COR-L47 (cell line): ENCODE measurements at places on chromosomes 16 and 17.

DNA sequence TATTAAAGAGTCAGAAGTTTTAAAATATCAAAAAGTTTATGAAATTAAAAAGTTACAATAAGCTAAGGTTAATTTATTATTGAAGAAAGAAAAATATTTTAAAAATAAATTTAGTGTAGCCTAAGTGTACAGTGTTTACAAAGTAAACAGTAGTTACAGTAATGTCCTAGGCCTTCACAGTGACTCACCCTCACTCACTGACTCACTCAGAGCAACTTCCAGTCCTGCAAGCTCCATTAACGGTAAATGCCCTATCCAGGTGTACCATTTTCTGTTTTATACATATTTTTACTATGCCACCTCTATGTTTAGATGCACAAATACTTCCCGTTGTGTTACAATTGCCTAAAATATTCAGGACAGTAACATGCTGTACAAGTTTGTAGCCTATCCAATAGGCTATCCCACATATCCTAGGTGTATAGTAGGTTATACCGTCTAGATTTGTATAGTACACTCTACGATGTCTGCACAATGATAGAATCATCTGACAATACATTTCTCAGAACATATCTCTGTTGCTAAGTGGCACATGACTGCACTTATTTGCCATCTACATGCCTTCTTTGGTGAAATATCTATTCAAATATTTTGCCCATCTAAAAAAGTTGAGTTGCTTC is 67.2 kb upstream of the WSB1 start:
- DNase-seq = no peak

- no peak for DNase-seq
Observed at GRCh38 chr17:82299452-82299851, 18.0 kb downstream of the CD7 start.

DNA sequence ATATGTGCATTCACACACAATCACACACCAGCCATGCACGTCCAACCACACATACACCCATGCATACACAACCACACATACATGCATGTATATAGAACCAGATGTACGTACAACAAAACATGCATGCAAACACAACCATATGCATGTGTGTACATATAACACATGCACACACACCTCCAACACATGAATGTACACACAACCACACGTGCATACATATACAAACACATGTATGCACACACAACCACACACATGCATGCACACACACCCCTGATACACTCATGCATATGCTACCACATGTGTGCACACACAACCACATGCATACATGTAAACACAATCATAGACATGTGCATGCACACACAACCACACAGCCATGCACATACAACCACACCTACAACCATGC is 52.0 kb upstream of the SDK2 start:
- no peak for DNase-seq

- DNase-seq = no peak
Observed at GRCh38 chr16:79327836-79328235, 272.7 kb downstream of the MAF start.

GRCh38 chr16:74468807-74469525 is 47.7 kb upstream of the CLEC18B start:
- no peak for DNase-seq

GRCh38 chr17:65196617-65197016 is 59.4 kb downstream of the RGS9 start:
- no peak for DNase-seq

- DNase-seq = peak; percentile 76
Observed at GRCh38 chr16:49748322-49748721, 107.6 kb downstream of the ZNF423 start.

DNA sequence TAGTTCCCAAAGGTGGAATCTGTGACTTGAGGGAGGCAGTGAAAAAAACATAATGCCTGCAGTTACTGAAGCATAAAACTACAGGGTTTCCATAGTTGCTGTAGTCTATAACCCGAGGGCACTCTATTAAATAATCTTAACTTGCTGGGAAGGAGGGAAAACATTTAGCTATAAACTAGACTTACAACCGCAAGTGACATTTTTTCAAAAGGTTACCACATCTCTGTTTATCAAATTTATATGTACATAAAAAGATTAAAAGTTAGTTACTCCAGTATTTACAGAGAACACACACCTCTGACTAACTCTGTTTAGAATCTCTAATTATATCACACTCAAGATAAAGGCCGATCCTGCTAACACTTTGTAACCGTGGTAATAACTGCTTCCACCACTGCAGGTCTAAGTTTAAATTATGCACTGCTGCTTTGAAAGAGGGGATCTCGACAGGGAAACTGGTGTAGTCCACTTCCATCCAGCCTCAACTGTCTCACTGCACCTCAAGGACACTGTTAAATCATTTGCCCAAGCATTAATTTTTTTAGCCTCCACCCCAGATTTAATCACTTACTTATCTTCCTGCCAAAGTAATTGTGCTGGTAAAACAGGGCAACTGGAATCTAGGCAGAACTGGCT is 14.6 kb downstream of the KCNJ16 start:
- no peak for DNase-seq

DNA sequence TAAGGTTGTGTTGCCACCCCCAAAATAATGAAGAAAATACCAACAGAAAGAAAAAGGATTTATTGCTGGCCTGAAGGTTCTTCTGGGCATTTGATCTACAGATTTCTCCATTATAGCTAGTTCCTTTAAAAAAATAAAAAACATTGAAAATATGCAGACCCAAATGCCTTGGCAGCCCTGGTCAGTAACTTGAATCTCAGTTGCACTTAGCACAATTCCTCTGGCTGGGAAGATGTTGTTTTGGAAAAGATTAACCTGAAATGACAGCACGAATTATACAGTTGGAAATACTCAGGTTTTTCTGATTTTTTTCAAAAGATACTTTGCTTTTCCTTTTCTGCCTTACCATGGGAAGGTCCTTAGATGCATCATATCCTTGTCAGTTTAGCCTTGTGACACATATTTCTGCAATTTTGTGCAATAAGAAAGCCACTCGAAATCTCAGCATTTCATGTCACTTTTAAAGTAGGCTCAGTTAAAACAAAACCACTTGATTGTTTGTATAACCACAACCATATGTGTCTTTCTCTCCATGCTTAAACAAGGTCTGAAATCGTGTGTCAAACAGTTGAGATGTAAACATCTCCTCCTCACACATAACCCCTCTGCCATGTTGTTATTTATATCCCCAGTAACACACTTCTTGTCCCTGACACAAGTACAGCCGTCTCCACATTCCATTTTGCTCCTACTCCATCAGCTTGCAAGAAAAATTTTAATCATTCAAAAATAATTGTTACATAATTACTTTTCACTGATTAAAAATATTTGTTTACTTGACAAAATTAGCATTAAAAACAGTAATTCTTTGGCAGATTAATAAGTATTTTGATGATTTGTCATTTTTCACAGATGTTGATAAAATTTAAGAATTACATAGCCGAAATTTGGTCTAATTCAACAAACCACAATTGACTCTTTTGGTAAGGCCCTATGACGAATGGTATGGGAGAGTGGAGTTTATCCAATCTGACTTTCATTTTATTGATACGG is 61.1 kb downstream of the SIAH1 start:
- no peak for DNase-seq
